ENCODE measurements at places on chromosomes 7 and 10.

- DNase-seq, result no peak
Measured at GRCh38 chr7:127879942-127880341, 151.3 kb downstream of the LRRC4 start.

- no peak for DNase-seq
Measured at GRCh38 chr7:96526496-96526895, 183.2 kb downstream of the SEM1 start.

GRCh38 chr10:86945361-86946212, 11.8 kb downstream of the MMRN2 start:
- DNase-seq, result no peak

- no peak for DNase-seq
Measured at GRCh38 chr10:74027702-74028101, 29.8 kb downstream of the VCL start.

GRCh38 chr10:90162271-90162853, 461.0 kb downstream of the KIF20B start:
- DNase-seq, result no peak

GRCh38 chr10:7082967-7083366, 327.9 kb downstream of the SFMBT2 start:
- DNase-seq, result no peak
